ENCODE measurements at places on chromosomes 5 and 9. TPM values are rescaled to one million over a fixed set of nuclear protein-coding genes. Genes with fewer than 3 reads are reported as not detected.

The IL7R gene
- 16.9 TPM for total RNA-seq

The ECM2 gene
- total RNA-seq = 5.0 TPM

DNA sequence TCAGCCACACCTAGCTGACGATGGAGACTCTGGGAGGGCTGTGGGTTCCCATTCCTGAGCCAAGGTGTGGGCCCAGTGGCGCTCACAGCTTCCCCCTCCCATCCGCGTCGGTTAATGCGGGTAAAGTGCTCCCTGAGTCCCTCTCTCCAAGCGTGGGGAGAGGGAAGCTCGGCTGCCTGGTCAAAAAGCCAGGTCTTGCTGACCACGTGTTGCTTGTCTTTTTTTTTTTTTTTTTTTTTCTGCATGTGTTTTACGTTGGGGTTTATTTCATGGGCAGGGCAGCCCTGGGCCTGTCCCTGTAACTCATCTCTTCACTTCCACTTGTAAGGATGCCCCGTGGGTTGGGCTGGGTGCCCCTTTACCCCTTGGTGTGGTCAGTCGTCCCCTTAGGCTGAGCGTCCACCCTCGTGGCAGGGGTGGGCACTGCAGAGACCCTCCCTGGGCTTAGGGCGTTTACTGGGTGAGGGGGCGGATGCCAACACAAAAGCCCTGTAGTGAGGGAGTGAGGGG, 11.9 kb downstream of the NKD2 start:
- DNase-seq = no peak

DNA sequence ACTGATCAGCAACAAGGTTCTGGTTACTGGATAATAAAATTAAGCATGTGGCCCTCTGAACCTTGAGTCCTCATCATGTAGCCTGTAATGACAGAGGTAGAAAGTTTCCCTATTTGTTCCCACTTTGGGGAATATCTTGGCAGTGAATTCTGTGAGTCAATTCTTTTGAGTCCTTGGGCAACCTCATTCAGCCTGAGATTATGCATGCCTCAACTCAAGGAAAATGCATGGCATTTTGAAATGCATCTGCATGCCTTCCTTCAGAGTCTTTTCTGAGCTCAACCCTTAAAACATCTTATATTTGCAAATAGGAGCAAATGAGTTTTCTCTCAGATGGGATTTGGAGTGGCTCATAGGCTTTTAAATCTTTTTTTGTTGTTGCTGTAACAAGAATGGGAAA, 218.1 kb upstream of the CD180 start:
- DNase-seq = no peak

GRCh38 chr9:129597355-129598088, 23.4 kb downstream of the C9orf50 start:
- DNase-seq = peak; percentile 85

- no peak for DNase-seq
Measured at GRCh38 chr9:134101623-134102149, 33.9 kb upstream of the BRD3 start.
